ENCODE measurements at places on chromosomes 2 and 18.

DNA sequence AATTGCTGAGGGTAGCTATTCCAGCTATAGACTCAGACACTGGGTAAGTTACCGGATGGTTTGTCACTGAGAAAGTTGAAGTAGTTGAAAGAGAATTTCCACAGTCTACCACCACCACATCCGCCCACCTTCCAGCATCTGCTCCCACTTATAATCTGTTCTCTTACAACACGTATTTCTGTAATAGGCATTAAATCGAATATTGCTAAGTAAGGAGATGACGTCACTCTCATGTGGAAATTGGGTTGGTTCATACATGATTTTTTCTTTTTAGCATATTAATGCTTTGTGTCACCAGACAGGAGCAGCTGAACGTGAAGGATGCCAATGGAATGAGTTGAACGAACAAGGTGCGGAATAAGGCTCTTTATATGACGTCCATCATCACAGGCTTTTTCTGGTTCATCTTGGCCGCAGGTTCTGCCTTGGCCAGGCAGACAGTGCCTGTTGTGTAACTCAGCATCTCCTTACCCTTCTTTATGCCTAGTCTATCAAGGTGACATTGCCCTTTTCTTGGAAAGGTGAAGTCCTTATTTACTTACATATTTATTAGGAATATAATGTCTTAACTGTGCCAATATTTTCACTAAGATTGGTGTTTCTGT lies 45.9 kb downstream of the THUMPD2 start:
- DNase-seq, result no peak

DNA sequence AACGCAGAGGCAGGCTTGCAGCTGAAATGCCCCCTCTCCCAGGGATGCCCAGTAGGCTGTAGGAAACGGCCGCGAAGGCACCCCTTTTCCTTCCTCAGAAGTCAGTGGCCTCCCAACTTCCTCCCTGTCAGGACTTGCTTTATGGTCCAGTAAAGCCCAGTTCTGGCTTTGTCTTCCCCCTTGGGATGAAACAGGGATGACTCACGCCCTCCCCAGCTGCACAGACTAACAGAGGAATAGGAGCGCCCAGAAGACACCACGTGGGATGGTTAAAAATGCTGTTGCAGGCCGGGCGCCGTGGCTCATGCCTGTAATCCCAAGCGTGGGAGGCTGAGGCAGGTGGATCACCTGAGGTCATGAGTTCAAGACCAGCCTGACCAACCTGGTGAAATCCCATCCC lies 6.9 kb downstream of the CREG2 start:
- DNase-seq, result no peak

- DNase-seq, result no peak
Measured at GRCh38 chr2:128217671-128218070, 101.0 kb downstream of the HS6ST1 start.

DNA sequence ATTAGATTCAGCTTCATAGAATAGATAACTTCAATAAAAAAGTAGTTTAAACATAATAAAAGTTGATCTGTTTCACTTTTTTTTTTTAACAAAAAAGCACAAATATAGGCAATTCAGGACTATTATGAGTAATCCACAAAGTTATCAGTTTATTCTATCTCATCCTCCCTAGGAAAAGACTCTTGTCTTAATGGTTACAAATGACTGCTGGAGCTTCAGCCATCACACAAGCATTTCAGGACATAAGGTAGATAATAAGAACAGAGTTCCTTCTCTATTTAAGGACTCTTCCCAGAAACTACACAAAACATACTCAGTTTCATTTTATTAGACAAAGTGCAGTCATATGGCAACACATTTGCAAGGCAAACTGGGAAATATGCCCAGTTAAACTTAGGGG lies 357.6 kb upstream of the SETBP1 start:
- no peak for DNase-seq

GRCh38 chr2:210654091-210654490 lies 97.7 kb downstream of the CPS1 start:
- no peak for DNase-seq

GRCh38 chr2:36737131-36737750 lies 40.7 kb downstream of the VIT start:
- DNase-seq, result no peak

DNA sequence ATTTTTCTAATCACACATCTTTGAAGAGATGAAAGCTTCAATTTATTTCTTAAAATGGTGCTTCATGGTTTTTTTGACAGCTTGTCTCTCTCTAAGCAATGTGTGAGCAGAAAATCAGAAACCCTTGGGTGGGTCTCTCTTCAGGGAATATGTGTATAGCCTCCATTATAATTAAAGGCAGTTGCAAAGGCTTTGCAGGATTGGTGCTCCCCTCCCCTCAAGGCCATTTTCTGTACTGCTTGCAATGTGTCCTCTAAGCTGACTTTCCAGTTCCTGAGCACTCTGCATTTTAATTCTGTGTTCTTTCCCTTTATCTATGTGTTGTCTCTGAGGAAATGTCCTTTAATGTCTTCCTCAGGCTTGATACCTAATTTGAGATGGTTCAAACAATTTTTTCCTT lies 172.6 kb downstream of the DPP4 start:
- no peak for DNase-seq

DNA sequence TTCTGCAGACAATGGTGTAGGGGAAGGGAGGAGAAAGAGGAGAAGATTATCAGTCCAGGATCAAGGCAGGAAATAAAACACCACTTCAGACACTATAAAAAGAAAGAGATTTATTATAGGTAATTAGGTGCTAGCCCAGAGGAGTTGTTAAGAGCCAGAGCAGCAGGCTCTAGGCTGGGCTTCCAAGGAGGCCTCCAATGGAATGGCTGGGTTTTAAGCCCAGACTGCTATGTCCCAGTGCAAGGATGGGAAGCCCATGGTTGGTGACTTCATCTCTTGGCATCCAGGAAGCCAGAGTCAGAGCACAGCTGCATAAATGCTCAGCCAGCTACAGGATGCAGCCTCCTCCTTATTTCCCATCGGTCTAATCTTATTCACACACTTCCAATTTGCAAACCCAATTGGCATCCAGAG lies 95.6 kb downstream of the LAMA3 start:
- DNase-seq, result peak; percentile 10

DNA sequence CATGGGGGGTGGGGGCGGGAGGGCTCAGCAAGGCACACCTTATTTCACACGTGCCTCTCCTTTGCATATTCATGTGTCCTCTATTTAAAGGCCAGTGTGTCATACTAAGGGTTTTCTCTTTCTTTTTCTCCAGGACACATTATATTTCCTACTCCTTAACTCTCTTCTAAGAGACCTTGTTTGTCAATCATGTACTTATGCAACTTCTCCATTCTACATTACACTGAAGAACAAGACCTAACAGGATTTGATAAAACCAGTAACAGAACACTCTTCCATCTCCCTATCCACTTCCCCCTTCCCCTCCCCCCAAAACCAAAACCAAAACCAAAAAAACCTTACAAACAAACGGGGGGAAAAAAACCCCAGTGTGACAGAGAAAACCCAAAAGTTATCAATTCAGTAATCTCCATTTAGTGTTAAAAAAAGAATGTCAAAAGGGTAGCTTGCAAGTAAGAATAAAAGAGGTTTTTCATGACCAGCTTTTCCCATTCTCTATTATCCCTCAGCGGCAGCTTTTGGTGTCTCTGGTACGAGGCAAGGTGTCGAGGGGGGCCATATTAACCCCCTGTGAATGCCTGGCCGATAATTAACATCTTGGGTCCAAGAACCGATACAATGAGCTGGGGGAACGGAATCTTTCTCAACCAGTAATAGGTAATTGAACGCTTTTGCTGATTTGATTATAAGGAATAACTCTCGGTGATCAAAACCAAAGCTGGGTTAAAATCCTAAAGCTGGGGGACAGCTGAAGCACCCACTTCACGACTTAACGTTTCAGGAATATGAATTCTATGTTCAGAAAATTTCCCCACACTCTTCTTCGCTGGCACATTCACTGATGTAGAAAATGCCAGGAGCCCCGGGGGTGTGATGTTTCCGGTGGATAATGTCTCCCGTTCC lies 191.0 kb upstream of the TCF4 start:
- peak; percentile 44 for DNase-seq

Measured in NCI-H1105 treated with DMSO at 0.1 percent for 48 hours (cell line).